Thoracic aorta (tissue), 2 donors: ENCODE measurements at places on chromosomes 3 and 15. TPM values are rescaled to one million over a fixed set of nuclear protein-coding genes. Genes with fewer than 3 reads are reported as not detected.

DNA sequence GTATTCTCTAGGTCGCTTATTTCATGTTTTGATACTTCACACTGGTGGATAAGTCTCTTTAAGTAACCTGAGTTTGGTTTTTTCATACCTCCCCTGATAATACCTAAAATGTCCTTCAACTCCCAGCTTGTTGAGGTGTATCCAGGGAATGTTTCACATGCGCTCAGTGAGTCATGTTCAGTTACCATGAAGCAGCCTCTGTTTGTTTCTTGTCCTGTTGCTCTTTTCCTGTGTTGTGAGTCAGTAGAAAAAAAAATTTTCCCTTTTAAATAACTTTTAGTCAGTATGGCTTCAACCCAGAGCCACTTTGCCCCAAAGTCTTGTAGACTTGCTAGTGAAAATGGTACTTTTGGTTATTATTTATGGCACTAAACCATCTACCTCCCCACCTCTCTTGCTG lies 278.4 kb upstream of the ZPLD1 start:
- peak overlapping the region; percentile 71 for H3K27ac ChIP-seq
- no peak overlapping the region for H3K4me3 ChIP-seq
- peaks cover 13% of the 10 kb centered on the region for H3K4me1 ChIP-seq
- no peak for DNase-seq

DNA sequence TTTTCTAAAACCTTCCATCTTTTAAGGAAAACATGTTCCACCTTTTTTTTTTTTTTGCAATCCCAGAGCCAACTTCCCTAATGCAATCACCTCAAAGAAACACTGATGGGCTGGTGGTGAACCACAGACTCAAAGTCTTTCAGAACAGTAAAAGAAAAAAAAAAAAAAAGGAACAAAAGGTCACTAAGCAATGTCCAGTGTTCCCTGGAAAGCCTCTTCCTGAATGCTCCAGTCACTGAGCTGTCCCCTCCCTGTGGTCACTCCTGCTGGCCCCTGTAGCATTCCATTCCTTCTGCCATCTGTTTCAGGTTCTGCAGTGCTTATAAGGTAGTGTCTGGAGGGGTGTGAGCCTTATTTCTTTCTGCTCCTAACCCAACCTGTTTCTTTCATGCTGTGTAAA lies 53.3 kb downstream of the AAGAB start:
- H3K27me3 ChIP-seq: no peaks in the 10 kb centered on the region
- DNase-seq: no peak
- H3K4me3 ChIP-seq: no peak overlapping the region
- H3K4me1 ChIP-seq: peaks cover 19% of the 10 kb centered on the region
- peak overlapping the region; percentile 69 for H3K27ac ChIP-seq

ACTRT3 gene
- total RNA-seq: 2.7 TPM

DNA sequence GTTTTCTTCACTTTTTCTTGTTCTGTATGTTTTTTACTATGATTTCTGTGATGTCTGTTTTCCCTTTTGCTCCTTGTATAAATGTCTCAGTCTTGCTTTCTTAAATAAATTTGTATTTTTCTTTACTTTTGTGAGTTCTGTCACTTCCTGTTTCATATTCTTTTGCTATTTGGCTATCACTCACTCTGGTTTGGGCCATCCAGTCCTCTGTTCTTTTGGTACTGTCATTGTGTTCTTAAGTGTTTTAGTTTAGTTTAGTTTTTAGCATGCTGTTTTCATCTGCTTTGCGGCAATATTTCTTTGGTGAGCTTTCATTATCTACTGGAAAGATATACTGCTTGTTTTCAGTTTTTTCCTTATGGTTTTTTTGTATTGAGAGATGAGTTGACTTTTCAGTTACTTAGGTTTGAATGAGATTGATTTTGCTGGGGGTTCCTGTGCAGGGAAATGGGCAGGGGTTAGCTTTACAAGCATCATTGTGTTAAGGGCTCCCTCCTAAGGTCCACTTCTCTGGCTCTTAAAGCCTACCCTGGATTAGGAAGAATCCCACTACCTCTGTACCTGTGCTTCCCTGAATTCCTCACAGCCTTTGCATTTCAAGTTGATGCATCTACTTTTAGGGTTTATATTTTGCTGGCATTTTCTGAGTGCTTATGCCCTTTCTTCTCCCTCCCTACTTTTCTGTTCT lies 35.1 kb downstream of the PDCD6IP start:
- no peak overlapping the region for H3K4me3 ChIP-seq
- H3K4me1 ChIP-seq: no peaks in the 10 kb centered on the region
- H3K36me3 ChIP-seq: peaks cover 11% of the 10 kb centered on the region

GRCh38 chr3:4680227-4680691 lies 187.1 kb downstream of the ITPR1 start:
- no peak overlapping the region for H3K4me3 ChIP-seq
- H3K4me1 ChIP-seq: no peaks in the 10 kb centered on the region
- no peak for DNase-seq
- peaks cover 31% of the 10 kb centered on the region for H3K36me3 ChIP-seq
- H3K27me3 ChIP-seq: no peaks in the 10 kb centered on the region
- no peak overlapping the region for H3K27ac ChIP-seq

DNA sequence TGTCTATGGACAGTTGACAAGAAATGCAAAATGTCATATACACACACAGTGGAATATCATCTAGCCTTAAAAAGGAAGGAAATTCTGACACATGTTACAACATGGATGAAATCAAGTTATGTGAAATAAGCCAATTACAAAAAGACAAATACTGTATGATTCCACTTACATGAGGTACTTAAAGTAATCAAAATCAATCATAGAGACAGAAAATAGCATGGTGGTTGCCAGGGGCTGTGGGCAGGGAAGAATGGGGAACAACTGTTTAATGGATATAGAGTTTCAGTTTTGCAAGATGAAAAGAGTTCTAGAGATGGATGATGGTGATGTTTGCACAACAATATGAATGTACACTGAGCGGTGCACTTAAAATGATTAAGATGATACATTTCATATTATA lies 613.8 kb upstream of the ZNF385D start:
- H3K4me1 ChIP-seq: no peaks in the 10 kb centered on the region
- H3K27ac ChIP-seq: no peak overlapping the region
- DNase-seq: no peak
- H3K36me3 ChIP-seq: no peaks in the 10 kb centered on the region

GRCh38 chr3:122890077-122890719 lies 95.3 kb downstream of the SLC49A4 start:
- H3K27ac ChIP-seq: no peak overlapping the region
- DNase-seq: peak; percentile 17
- no peaks in the 10 kb centered on the region for H3K36me3 ChIP-seq

GRCh38 chr15:88513195-88513594 lies 33.3 kb downstream of the DET1 start:
- no peak for DNase-seq
- peaks cover 25% of the 10 kb centered on the region for H3K36me3 ChIP-seq
- H3K27ac ChIP-seq: no peak overlapping the region
- H3K27me3 ChIP-seq: no peaks in the 10 kb centered on the region
- H3K4me3 ChIP-seq: no peak overlapping the region

- H3K4me1 ChIP-seq: no peaks in the 10 kb centered on the region
- DNase-seq: no peak
Measured at GRCh38 chr3:10725067-10725466, 91.0 kb upstream of the SLC6A11 start.
